Activated T-cell treated with anti-CD3 and anti-CD28 coated beads for 24 hours (primary cell): ENCODE measurements at places on chromosomes 7 and 10.

DNA sequence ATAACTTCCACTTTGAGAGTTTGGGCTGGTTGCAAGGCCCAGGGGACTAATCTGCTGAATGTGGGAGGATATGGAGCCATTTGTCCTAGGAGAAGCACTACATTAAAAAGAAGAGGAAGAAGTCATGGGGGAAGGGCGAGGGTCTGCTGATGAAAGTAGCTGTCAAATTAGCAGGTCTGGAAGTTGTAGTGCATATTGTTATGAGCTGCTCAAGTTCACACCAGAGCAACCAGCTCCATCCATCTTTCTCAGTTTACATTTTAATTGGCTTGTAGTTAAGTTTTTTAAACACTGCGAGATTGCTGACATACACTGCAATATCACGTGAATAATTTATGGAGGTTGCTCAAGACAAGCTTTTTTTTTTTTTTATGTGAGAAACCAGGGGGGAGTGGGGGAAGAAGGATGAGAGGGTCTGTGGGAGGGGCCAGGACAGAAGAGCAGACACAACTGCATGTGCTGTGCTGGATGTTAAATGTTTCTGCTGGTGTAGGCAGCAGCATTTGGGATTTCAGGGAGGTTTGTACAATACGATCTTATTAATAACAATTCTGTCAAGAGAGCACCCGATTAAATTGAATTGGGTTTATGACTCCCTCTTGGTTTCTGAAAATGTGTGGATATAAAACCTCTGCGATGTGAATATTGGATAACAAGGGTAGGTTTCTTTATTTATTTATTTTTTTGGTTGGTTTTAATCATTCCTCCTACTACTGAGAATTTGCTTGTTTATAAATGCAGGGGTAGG lies 759.0 kb upstream of the GALNT17 start:
- DNase-seq = no peak

- no peak for DNase-seq
Observed at GRCh38 chr10:3033925-3034324, 33.4 kb upstream of the PFKP start.

DNA sequence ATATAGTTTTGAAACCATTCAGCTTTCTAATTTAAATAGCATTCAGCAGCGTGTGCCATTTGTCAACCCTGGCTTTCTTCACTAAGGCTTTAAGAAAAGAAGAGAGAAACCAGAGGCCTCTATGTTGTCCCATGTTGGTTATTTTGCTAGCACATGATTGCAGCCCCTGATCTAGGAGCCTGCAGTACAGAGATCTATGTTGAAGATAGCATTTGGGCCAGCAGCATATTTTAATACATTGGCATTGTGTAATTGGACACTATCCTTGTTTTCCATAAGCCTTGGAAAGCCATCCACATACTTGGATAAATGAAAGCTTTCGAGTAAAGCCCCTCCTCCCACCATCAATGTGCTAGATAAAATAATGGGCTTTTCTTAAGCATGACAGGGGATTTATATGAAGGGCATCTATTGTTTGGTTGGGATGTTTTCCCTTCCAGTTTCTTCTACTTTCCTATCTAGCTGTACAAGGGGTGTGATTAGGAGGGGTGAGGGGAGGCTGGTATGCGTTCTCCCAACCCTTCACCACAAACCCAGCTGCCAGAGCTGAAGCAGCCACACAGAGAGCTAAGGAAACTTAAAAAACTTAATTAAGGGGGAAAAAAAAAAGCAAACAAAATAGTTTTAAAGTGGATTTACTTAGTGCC lies 23.1 kb upstream of the SDHAF3 start:
- no peak for DNase-seq

GRCh38 chr7:12685550-12685949 lies 1.9 kb upstream of the ARL4A start:
- no peak for DNase-seq

GRCh38 chr7:115066050-115066449 lies 144.2 kb downstream of the MDFIC start:
- no peak for DNase-seq

DNA sequence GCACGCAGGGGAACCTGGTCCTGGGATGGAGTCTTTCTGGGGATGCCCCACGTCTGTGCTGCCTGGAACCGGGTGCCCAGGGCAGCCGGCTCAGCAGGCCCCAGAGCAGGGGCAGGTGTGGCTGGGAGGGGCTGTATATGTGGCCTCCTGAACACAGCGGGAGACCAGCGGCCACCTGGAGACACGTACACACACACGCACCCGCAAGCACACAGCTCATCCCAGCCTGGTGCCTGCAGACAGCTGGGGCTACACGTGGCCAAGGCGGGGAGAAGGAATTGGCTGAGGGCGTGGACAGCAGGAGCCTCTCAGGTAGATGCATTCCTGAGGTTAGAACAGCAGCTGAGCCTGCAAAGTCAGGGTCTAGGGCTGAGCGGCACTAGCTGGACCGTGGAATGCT lies 14.0 kb downstream of the ADAM8 start:
- DNase-seq = no peak
